ENCODE measurements at places on chromosomes 6 and 20.

DNA sequence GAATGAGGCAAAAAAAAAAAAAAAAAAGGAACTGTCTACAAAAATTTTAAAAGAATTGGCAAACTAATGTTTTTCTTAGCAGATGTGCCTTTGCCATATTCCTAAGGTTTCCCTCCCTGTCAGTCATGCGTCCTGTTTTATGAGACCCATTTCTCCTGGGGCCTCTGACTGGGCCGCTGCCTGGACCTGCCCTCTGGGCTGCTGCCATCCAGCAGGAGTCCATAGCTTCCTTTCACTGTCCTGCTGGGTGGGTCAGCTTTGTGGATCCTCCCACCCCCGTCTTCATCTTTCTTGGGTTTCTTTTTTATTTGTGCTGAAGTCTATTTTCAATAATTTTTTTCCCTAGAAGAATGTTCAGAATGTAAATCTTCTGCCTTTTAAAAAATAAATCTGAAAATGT is 110.8 kb upstream of the SCP2D1 start:
- DNase-seq: no peak

DNA sequence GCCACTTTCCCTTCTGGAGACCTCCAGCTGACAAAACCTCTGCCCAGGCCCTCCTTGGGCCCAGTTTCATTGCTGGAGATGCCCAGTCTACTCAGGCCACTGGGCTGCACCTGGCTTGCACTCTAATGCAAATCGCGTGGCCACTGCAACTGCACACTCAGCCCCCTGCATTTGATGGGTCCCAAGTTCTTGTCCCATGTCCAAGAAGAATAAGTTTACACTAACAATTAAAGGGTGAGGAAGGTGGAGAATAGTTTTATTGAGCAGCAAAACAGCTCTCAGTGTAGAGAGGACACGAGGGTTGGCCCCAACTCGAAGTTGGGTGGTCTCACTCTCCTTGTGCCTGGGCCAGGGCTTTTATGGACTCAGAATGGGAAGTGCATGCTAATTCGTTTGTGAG is 31.9 kb upstream of the THEMIS start:
- no peak for DNase-seq

- DNase-seq: no peak
Observed at GRCh38 chr6:159655409-159655988, 37.5 kb downstream of the SOD2 start.

- DNase-seq: no peak
Observed at GRCh38 chr6:125618629-125619028, 130.8 kb upstream of the HEY2 start.

Measured in testis (tissue), 5 donors.